CD4-positive, alpha-beta T cell treated with Interferon gamma for 1 hour (primary cell): ENCODE measurements at places on chromosomes 11 and 22.
A peak's percentile ranks its signal among the peaks of the same experiment; 100 is the strongest.

- DNase-seq: no peak
These were observed 31.3 kb downstream of the RSF1 start for GRCh38 chr11:77789061-77789730.

DNA sequence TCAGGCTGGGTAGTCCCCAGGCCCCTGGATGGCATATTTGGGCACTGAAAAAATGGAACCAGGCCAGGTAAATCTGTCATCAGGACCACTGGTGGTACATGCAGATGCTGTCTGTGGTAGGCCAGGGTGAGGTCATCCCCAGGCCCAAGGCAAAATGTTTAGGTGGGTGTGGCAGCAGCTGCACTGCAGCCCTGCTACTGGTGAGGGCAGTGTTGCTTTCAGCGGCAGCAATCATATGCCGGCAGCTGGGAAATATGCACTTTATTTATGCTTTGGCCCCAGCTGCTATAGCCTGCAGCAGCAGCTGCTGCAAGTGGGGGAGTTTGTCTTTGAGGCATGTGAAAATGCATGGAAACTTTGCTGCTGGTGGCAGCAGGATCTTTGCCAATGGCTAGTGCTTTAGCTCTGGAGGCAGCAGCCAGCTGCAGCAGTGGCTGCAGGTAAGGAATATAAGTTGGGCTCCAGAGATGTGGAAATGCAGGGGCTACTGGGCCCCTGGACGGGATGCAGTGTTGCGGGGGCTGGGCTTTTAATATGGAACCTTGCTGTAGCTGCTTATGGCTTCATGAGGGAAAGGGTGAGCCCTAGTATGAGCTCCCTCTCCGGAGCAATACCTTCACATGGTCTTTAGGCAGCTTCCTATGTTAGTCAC lies 365.7 kb upstream of the CADM1 start:
- peak; percentile 8 for DNase-seq

- DNase-seq: no peak
These were observed 247.0 kb downstream of the ST3GAL4 start for GRCh38 chr11:126602349-126602940.

- no peak for DNase-seq
These were observed 67.2 kb upstream of the SC5D start for GRCh38 chr11:121225382-121225781.

DNA sequence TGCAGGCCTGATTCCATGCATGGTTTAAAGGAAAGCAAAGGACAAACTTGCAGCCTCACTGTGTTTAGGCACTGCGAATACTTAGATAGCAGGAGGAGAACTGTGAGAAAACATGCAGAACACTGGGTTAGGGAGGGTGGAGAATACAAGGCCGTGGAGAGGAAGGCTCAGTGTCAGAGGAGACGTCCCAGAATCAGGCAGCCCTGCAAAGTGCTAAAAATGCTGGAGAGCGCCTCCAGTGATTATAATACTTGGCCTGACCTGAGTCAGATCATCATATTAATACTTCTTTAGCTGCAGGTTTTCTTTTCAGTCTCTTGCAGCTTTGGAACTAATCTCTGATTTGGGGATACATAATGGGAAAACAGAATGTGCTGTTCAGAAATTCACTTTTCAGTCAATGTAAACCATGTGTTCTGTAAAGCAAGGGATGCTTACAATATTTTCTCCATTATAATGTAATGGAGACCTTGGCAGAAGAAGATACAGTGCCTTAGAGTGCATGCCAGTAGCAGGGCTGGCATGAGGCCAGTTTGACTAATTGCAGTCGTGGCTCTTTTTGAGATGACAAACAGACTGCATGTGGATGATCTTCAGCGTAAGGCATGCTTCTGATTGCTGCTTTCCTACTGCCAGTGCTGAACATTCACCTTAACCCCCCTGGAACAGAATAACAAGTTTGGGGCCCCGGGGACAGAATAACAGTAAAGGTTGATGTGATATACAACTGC lies 16.8 kb downstream of the EXT2 start:
- no peak for DNase-seq

- DNase-seq: no peak
These were observed 22.3 kb downstream of the PATZ1 start for GRCh38 chr22:31323578-31324550.

DNA sequence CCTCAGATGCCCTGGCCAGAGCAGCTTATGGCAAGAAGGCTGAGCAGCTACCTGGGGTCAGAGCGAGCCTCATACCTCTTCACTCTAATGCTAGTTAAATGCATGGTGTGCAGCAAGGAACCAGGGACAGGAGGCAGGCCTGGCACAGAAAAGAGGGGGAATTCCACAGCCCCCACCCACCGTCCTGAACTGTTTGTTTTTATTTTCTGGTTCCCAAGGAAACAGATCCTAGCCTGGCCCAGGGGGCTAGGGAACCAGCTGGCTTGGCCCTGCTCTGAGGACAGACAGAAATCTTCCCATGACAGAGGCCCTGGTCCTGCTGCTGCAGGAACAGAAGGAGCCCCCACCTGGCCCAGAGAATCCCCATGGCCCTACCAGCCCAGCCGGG lies 40.4 kb downstream of the SLCO2B1 start:
- no peak for DNase-seq

DNA sequence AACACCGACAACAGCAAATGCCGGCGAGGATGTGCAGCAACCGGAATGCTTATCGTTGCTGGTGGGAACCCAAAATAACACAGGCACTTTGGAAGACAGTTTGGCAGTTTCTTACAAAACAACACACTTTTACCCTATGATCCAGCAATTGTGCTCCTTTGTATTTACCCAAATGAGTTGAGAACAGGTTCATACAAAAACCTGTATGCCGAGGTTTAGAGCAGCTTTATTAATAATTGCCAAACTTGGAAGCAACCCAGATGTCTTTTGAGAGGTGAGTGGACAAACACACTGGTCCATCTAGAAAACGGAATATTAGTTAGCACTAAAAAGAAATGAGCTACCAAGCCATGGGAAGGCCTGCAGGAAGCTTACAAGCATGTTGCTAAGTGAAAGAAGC lies 118.9 kb downstream of the CTTN start:
- no peak for DNase-seq

DNA sequence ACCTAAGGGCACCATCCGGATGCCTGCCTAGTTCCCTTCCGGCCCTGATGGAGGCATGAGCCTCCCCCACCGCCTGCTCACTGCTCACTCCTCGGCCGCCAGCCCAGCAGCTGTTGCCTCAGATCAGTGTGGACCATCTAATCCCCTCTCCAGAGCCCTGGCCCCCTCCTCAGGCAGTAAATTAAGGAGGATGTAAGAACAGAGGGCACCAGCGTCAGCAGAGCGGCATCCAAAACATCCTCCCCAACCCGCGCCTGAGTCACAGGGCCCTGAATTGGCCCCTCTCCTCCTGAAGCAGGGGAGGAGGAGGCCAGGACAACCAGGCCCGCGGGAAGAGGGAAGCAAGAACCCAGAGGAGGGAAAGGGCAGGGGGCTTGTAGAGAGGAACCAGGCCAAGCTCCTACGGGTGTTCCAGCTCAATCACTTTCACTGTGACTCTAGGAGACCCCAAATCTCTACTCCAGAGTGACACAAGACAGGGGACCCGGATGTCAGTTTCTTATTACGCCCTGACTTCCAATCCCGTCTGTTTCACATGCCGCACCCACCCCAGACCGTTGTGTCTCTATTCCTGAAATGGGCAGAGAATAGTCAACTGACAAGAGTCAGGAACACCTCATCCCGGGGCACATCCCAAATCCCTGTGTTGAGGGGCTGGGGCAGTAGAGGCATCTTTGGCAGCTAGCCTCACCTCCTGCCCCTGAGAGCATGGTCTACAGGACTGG lies 31.3 kb upstream of the MYOD1 start:
- DNase-seq: no peak

- DNase-seq: no peak
These were observed 12.9 kb upstream of the LIMK2 start for GRCh38 chr22:31199187-31199586.

DNA sequence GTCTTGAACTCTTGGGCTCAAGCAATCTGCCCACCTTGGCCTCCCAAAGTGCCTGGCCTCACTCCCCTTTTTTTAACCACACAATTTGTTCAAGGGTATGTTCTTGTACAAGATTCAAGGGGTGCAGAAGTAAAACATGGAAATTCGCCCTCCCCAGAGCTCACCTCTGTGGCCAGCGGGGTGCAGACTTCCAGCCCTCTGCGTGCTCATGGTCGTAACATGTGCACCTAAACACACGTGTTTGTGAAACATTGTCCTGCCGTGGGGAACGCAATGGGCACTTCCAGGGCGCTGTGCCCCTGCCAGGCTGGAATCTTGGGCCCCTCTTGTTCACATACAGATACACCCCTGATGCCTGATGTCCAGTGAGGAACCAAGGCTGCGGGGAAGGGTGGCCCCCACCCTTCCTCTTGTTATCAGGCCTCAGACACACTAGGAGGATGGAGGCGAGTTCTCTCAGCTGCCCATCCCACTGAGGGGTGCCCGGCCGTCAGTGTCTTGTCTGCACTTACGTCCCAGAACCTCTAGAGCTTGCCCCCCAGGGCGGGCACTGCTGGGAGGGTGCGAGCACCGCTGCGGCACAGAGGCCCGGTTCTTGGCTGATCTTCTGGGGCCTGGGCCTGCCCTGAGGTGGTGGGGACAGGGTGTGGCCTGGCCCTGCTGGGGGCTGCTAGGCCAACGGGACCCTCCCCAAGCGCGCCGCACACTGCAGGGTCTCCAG lies 4.1 kb upstream of the EPS8L2 start:
- no peak for DNase-seq

- no peak for DNase-seq
These were observed 136.0 kb downstream of the SERGEF start for GRCh38 chr11:17876827-17877226.
